ENCODE measurements at places on chromosomes 11 and 22.
A peak's percentile ranks its signal among the peaks of the same experiment; 100 is the strongest.

DNA sequence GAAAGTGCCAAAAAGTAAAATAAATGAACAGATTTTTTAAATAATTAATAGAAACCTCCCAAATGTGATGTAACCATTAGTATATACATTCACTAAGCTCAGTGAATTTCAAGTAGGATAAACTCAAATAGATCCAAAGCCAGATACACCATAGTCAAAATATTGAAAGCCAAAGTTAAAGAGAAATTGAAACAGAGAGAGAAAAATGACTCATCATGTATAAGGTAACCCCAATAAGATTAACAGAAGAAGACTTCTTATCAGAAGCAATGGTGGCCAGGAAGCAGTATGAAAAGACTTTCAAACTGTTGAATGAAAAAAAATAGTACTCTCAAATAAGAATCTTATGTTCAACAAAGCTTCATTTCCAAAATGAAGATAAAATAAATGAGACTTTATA is 70.5 kb downstream of the LUZP2 start:
- DNase-seq = no peak

GRCh38 chr11:109552376-109552775 is 130.4 kb downstream of the C11orf87 start:
- DNase-seq = no peak

DNA sequence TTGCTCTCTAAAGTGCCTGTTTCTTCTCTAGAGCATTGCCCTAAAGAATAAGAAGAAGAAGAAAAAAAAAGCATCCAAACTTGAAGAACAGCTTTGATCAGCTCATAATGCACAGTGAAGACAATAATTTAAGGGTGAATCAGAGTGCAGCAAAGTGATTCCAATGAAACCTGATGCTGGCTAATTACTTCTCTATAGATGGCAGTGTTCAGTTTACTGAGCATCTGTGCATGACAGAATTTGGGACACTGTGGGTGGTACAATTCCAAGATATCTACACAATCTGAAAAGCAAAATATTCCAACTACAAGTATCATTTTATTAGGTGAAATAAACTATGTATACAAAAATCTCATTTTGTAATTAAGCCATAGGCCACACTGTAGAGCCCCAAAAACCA is 450.5 kb upstream of the CCDC90B start:
- DNase-seq = no peak

- peak; percentile 73 for DNase-seq
Observed at GRCh38 chr11:44936525-44936924, 14.2 kb downstream of the TP53I11 start.

- DNase-seq = no peak
Observed at GRCh38 chr11:94271885-94272372, 32.5 kb upstream of the IZUMO1R start.

GRCh38 chr11:63572026-63572688 is 9.0 kb upstream of the PLAAT2 start:
- DNase-seq = no peak

GRCh38 chr22:26087816-26088215 is 81.4 kb upstream of the SEZ6L start:
- no peak for DNase-seq

DNA sequence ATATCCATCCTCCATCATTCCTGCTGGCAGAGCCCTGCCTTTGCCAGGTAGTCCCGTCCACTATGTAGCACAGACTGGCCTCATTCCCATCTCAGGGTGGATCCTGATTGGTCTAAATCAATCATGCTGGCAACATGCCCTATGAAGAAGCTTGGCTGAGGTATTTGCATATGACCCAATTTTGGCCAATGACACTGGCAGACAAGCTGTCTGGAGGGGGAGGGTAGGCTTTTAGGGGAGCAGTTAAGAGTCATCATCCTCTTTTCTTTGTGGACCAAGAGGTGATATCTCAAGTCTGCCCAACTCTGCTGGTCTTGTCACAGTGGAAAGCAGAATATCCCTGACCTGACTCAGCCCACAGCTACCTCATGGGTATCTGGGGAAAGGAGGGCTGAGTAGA is 5.1 kb downstream of the CCDC89 start:
- no peak for DNase-seq

DNA sequence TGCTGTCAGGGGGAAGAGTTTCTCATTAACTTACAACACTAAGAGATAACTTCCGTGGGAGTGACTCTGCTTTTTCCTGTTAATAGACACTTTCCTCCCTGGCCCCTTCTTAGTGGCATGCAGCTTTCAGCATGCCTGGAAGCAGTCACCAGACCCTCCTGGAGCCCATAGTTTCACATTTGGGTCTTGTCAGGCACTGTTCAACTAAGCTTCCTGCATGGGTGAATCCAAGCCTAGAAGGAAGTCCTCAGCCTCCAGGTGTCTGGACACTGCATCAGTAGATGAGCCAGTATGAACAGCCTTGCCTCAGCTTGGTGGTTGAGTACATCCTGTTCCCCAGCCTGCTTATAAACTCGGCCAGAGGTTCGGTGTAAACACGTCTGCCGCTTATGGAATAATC is 68.1 kb downstream of the PPP6R3 start:
- no peak for DNase-seq

DNA sequence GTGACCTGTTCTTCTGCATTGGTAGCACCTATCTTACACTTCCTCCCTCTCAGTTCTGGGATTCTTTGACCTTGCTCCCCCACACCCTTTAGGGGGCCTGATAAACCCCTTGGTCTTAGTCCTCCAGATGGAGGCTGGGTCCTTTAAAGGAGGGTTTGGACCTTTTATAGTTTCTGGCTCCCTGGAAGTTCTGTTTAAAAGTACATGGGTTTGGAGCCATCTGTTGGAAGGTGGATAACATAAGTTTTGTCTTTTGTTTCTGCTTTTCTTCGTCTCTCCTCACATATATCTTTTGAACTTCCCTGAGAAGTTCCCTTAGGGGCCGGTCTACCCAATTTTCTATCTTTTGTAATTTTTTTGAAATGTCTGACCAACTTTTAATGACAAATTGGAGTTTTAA is 17.9 kb upstream of the HYLS1 start:
- no peak for DNase-seq

DNA sequence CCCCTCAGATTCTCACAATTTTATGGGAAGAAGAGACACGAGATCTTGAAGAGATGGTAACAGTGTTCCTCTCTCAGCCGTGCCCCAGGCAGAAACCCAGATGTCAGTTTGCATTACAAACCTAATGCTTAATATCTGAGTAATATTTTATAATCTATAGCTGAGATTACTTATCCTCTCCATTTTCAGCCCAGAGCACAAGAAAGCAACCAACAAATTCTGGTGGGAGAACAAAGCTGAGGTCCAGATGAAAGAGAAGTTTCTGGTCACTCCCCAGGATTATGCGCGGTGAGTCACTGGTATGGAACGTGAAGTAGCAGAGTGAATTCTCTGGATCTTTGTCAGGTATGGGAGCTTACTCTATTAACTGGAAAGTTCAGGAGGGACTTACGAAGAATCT is 884 bp downstream of the CENATAC start:
- no peak for DNase-seq

- no peak for DNase-seq
Observed at GRCh38 chr11:111066846-111067245, 178.7 kb upstream of the POU2AF2 start.

- no peak for DNase-seq
Observed at GRCh38 chr11:44743959-44744557, 17.3 kb downstream of the TSPAN18 start.
